Epithelial cell of prostate (primary cell): ENCODE measurements at places on chromosomes 5 and 9.

- DNase-seq = no peak
Observed at GRCh38 chr9:135116371-135116770, 28.9 kb downstream of the OLFM1 start.

DNA sequence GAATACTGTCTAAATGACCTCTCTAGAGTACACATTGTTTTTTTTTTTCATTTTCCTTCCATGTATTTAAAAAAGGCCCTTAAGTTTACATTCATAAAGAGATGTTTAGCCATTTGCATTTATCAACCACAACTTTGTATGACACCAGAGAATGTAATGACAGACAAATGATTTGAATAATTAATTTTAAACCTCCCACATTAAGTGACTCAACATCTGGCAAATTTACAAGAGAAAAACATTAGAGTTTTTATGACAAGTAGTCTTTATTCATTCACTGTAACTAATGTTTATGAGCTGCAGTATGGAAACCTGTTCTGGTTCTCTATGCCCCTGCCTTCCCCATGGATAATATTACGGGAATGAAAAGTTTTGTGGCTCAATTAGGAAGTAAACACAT, 1093.8 kb upstream of the CDH9 start:
- DNase-seq = no peak

DNA sequence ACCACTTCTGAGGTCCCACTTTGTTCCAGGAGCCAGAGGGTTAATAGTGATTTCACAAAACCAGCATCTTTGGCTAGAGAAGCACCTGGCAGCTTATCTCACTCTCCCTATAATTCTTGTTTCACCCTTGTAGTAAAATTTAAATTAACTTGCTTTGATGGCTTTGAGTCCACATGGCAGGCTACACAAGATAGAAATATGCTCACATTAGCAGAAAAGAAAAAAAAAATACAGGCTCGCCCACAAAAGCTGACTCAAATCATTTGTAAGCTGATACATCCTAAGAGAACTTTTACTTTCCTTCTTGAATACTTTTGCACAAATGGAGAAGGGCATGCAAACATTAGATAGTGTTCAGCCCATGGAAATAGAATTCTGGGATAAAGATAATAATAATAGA, 36.2 kb downstream of the TNFSF15 start:
- no peak for DNase-seq

GRCh38 chr5:6820851-6821479, 107.7 kb downstream of the TENT4A start:
- no peak for DNase-seq

DNA sequence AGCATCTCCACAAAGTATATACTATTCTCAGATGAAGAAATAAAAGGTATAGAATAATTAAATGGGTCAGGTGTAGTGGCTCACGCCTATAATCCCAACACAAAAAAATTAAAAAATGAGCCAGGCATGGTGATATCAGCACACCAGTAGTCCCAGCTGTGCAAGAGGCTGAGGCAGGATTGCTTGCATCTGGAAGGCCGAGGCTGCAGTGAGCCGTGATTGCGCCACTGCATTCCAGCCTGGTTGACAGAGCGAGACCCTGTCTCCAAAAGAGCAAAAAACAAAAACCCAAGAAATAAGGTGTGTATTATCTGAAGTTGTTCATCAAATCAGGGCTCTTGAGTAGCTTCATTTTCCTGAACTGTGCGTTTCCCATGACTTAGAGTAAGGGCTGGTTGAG, 83.2 kb upstream of the MYO10 start:
- no peak for DNase-seq

DNA sequence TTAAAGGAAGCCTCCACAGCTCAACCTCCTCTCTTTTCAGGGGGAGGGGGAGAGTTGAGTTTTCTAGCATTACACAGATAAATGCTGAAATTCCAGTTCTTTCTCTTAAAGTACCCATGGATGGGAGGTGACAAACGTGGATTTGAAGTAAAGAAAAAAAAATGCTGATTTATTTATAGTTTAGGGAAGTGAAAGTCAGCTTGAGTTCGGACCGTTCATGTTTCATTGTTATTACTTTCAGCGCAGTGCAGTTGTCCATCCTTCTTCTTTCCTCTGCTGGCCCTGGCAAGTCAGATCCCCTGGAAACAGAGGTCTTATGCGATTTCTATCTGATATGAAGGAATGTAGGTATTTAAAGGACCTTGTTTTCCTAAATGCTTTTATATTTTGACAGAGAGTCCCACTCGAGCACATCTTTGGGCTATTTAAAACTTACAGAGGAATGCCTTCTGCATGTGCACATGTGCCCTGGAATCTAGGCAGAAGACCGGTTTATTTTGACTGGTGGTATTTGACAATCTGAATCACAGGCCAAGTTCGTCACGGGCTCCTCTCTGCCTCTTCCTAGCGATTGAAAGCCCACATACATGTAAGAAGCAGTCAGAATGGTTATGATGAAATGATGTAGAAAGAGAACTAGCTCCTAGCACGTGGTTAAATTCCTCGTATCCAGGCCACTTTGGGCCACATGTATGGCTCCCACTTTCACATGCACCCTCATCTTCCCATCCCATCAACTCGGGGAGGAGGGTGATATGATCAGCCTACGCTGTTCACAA, 385.2 kb upstream of the KLF4 start:
- no peak for DNase-seq

DNA sequence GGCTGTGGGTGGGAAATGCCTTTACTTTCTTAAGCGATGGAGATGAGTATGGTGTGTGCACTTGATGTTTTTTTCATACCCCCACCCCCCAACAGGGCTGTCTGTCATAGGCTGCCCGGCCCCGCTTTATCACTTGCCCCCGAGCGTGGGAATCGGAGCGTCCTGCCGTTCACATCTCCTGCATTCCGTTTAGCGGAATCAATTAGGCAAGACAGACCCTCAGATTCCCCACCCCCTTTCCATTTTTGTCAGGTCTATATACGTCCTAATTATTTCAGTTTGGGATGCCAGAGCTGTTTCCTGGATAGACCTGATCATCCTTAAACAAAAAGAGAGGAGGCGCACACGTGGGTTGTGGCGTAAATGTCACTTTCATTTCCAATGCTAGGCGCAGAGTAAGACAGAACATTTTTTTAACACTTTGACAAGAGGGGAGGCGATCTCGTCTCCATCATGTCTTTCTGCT, 217.2 kb downstream of the MEF2C start:
- DNase-seq = no peak

GRCh38 chr9:123372766-123373446, 16.9 kb downstream of the CRB2 start:
- DNase-seq = no peak

GRCh38 chr9:121998513-121999049, 94.5 kb downstream of the TTLL11 start:
- no peak for DNase-seq

- DNase-seq = peak; percentile 12
Observed at GRCh38 chr9:13427587-13427986, 148.1 kb upstream of the MPDZ start.

DNA sequence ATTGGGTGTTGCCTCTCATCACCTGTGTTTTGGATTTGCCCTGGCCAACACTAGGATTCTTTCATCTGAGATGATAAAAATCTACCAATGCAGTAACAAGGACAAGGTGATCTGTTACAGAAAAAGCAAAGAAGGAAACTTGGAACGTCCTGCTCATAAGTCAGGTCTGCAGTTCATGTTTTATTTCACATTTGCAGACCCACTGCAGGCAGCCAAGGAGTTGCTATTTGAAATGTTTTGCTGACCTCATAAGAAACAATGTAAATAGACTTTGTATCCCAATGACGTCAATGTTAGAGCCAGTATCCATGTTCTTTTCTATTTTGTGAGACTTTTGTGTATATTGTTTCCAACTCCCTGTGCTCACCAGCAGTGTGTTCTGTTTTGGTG, 312.9 kb downstream of the DEPDC1B start:
- DNase-seq = no peak

DNA sequence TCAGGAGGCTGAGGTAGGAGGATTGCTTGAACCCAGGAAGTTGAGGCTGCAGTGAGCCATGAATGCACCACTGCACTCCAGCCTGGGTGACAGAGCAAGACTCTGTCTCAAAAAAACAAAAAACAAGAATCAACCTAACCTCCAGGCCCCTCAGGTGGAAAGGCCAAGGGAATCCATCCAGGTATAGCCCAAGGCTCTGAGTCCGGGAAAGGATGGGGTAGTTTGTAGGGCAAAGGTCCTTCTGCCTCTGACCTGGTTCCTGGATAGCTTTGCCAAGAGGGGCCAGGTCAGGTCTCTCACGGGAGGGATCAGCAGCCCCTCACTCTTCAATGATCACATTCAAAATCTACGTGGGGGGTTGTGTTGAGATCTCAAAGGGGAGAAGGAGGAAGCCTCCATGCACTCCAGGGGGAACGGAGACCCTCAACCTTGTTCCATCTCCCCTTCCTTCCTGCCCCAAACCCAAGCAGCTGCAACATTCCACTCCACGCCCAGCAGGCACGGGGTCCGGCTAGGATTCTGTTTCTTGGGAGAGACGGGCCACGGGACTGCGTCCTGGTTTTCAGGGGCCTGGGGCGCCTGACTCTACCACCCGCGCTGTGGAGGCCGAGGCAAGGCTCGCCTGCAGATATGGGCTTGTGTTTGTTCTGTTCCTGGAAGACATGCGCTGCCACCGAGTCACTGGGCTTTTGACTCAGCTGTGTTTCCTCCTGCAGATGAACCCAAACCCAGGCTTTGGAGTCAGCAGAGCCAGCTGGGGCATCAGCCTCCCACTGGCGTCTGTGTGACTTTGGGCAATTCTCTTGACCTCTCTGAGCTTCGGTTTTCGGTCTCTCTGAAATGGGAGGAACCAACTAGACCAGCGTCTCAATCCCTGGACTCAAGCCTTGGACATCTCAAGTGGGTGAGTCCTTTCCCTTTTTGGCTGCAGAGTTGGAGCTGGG, 35.5 kb downstream of the PLPP7 start:
- no peak for DNase-seq

- no peak for DNase-seq
Observed at GRCh38 chr9:99216073-99216472, 5.7 kb downstream of the ALG2 start.

- no peak for DNase-seq
Observed at GRCh38 chr9:128438343-128439109, 17.3 kb upstream of the ODF2 start.

GRCh38 chr5:73451224-73452130, 2.9 kb upstream of the FOXD1 start:
- DNase-seq = no peak

DNA sequence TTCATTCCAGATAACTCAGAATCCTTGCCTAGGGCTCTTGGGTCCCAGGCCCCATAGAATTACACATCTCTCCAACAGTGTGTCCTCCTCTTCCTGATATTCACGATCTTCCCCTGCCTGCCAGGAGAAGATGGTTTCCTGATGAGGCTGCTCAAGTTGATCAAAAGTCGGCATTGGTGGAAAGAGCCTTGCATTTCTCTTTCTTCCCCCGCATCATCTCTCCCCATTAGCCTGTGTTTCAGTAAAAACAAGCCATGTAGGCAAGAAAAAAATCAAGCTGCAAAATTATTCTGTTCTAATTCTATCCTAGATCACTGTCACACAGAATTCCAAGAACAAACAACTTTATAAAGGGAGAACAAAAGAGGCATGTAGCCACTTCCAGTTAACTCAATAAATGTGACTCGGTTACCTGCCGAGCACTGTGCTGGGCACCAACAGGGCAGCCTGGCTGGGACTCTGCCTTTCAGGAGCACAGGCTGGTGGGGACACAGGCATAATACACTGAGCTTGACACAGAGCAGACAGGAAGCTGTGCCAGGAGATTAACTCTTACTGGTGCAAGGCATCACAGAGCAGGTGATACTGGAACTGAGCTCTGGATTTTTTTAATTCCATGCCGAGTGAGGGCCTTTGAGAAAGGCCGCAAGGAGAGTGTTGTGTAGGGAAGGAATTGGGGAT, 25.6 kb downstream of the TMOD1 start:
- no peak for DNase-seq

- peak; percentile 85 for DNase-seq
Observed at GRCh38 chr9:2170722-2171121, 155.6 kb downstream of the SMARCA2 start.

DNA sequence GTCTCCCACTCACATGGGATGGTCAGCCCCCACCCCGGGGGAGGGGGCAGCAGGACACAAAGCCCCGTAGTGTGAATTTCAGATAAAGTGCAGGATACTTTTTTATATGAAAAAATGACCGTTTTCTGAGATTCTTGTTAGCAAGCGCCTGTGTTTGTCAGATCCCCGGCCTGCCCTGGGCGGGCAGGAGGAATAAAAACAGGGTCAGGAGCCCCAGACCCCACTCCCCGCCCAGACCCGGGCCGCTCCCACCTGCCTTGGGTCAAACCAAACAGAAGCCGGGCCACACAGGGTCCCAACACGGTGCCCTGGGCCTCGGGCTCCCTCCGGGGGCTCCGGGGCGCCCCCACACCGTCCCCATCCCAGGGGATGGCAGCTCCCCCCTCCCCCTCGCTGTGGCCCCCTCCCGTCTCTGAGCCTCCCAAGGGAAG, 13.5 kb upstream of the NRARP start:
- DNase-seq = no peak

DNA sequence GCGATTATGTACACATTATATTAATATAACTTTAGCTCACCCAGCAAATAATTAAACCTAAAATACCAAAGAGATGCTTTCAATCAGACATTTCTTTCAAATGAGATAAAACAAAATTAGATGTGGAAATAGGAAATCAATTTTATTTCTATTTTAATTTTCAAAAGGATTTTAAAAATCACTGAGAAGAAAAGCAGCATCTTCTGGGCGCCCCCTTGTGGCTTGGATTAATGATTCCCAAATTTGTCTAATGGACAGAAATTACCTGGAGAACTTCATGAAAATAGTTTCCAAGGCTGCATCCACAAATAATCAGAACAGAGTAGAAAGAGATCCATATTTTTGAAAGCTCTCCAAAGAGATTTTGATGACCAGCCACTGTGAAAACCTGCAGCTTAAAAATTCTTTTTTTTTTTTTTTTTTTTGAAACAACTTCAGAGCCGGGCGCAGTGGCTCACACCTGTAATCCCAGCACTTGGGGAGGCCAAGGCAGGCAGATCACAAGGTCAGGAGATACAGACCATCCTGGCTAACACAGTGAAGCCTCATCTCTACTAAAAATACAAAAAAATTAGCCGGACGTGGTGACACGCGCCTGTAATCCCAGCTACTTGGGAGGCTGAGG, 50.9 kb upstream of the CEMIP2 start:
- DNase-seq = no peak

GRCh38 chr9:131126059-131126426, 657 bp downstream of the NUP214 start:
- no peak for DNase-seq

DNA sequence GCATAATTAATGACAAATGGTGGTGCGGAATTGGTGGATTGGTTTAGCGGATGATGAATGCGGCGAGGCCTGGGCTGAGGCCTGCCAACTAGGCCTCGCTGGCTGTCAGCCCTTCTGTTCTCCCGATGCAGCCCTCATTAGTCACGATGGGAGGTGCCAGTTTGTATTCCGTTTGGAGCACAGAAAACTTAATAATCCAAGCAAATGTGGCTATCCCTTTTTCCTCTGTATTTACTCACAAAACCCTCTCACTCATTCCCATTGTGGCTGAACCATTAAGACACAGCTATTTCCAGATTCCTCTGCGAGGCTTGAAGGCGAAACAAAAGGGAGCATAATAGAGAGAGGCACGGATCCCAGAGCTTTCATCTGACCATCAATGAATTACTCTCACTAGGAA, 114.3 kb downstream of the MVB12B start:
- DNase-seq = no peak
